ENCODE measurements at places on chromosomes 1 and 21.

DNA sequence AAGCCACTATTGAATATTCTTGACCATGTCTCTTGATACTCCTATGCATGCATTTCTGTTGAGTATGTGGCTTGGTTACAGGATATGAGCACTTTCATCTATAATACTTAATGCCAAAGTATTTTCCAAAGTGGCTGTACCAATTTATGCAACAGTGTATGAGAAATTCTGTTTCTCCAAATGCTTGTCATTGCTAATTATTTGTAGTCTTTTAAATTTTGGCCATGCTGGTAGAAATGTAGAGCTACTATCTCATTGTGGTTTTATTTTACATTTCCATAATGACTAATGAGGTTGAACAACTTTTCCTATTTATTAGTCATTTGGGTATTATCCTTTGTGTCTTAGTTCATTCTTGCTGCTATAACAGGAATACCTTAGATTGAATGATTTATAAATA, 71.4 kb upstream of the TSPAN2 start:
- DNase-seq, result no peak

DNA sequence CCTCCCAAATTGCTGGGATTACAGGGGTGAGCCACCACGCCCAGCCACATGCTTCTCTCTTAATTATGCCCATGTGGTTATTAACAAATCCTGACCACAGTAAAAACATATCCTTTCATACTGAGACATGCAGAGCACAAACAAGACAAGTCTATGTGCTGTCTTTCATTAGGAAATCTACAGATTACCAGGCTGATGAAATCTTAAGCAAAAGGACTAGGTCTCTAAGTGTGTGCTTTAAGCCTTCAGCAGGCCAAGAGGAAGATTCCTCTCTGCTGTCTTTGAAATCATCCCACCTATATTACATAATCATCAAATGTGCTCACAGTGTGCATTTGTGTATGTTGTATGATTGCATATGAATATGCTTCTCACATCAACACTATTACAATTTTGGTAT, 419.3 kb downstream of the KCTD3 start:
- DNase-seq, result no peak

DNA sequence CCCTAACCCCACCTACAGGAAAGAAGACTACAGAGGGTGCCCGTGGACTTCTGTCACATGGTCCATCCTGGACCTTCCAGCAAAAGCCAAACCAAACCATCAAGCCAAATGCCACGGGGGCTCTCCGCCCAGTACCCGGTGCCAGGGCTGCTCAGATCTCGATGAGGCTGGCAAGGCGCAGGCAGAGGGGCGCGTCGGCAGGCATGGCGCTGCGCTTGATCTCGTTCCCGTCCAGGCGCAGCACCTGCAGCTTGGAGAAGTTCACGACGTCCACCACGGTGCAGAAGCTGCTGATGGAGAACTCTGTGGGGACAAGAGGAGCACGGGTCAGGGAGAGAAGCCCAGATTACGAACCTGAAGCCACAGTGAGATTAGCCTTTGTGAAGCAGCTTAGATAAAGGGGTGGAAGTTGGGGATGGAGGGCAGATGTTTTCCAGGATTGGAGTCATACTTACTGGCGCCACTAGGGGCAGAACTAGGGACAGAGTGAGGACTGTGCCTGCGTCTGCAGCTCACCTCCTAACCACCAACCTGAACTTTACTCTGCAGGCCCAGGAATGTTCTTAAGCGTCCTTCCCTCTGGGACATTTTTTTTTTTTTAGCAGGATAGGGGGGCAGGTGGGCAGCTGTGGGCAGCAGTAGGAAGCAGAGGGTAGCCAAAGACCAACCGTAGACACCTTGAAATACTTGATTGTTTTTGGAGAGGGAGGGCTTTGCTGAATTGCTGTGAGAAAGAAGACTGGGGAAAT, 8.6 kb downstream of the FMOD start:
- DNase-seq, result no peak

DNA sequence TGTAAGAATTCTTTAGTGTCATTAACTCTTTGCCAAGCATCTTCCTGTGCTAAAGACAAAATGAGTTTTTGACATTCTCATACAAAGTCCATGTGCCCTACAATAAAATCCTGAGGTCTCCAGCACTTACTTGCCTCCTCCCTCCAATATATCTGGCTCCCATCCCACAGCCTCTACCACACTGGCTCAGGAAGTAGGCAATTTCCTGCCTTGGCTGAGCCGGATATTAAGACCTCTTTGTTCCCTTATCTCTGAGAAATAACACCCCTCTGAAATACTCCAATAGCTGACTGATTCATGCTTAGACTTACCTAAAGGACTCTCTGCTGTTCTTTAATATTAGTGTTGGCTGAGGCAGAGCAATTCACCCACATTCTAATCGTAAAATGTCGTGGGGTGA, 37.6 kb upstream of the GORAB start:
- DNase-seq, result no peak

DNA sequence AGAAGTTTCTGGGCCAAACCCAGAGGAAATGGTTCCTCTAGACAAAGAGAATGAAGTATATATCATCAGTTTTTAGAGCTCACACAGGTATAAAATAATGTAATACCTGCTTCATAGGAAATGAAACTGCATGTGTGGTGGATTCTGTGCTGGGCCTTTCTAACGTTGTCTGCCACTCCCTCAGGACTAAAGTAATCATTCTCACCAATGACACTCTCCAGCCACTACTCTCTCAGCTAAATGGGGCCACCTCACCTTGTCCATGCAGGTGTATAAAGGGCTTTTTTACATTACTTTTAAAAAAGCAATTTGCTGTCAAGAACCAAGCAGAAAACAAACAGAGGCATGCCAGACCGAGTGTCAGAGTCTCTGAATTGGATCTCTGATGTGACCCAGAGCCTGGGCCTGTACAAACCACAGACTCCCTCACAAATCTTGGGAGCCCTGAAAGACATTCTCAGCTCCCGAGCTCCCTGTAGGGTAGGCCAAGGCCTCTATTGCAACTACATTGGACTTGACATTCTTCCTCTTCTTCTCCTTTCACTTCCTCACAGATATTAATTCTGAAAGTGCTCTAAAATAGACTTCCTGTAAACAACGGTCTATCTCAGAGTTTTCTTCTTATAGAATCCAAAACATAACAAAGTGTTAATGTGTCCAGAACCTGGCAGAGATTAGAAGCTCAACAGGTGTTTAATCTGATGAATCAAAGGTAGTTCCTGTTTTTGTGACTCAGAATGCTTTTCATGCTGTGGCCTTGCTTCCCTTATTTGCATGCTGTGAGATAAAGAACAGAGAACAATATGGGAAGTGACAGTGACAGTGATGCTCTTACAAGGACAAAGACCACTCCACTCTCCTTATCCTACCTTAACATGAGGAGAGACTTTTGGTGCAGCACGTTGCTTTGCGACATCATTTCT, 8.6 kb downstream of the AIM2 start:
- no peak for DNase-seq

DNA sequence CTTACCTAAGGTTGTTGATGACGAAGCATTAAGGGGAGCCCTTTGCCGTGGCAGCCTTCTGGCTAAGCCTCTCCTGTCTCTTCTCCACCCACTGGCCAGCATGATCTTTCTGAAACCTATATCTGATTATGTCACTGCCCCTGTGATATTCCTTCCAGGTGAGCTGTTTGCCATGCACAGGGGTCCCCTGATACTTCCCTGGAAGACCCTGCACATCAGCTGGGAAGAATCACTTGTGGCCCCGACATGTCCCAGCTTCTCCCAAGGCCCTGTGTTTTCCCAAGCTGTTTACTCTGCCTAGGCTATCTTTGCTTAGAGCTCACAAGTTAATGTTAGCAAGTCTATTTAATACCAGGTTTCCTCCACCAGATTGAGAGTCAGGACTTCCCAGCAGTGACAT, 12.3 kb downstream of the RD3 start:
- no peak for DNase-seq

DNA sequence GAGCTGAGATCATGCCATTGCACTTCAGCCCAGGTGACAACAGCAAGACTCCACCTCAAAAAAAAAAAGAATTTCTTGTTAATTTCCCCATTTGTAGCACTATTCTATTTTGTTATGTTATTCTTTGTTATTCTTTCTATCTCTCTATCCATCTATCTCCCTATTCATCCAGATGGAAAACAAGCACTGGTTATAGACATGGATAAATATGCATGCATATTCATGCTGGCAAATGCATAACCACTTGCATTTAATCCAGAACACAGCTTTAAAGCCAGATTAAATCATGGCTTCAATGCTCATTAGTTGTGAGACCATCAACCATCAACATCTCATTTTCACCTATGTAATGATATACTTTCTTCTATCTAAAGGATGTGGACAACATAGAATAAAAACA, 21.5 kb upstream of the KLHL20 start:
- no peak for DNase-seq

DNA sequence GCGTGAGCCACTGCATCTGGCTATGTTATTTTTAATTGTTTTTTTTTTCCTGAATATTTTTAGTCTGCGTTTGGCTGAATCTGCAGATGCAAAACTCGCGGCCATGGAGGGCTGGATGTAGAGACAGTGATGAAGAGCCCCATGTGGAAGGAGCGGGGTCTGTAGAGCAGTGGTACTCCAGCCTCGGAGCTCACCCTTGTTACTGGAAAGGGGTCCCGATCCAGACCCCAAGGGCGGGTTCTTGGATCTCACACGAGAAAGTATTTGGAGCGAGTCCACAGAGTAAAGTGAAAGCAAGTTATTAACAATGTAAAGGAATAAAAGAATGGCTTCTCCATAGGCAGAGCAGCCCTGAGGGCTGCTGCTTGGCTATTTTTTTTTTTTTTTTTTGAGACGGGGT, 2.7 kb downstream of the TRPM2 start:
- DNase-seq, result no peak

Measured in stimulated activated CD4-positive, alpha-beta T cell treated with anti-CD3 and anti-CD28 coated beads, Interleukin-15, amount 100 ng/mL, for 1 hour (primary cell).